ENCODE measurements at places on chromosomes 7 and 10.

- DNase-seq: no peak
Observed at GRCh38 chr7:67547183-67547907, 550.7 kb downstream of the TYW1 start.

- no peak for DNase-seq
Observed at GRCh38 chr7:48380921-48381320, 209.7 kb downstream of the ABCA13 start.

DNA sequence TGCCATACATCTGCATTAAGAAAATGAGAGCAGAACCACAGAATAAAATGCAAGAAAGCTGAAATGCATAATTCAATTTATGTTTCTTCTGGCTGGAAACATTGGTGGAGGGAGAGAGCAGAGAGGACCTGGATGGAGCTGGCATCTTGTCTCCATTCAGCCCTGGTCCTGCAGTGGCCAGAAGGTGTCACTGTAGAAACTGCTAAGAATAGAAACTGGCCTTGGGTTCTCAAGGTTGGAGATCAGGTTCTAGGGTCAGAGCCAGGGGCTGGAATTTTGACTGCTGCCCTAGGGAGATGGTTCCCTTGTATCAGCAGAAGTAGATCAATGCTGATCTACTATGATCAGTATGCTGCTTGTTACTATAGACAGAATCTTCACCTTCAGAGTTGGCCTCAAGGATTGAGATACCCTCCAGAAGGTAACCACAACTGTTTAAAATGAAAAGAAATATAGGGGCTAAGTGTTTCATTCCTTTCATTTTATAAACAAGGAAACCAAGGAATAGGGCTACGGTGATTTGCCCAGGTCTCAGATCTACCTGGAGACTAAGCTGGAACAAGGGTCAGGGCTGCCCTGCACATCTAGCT lies 13.1 kb downstream of the TAS2R41 start:
- DNase-seq: no peak

- DNase-seq: no peak
Observed at GRCh38 chr10:78442836-78443550, 409.3 kb downstream of the RPS24 start.

- no peak for DNase-seq
Observed at GRCh38 chr10:62096256-62096933, 172.2 kb downstream of the RTKN2 start.

DNA sequence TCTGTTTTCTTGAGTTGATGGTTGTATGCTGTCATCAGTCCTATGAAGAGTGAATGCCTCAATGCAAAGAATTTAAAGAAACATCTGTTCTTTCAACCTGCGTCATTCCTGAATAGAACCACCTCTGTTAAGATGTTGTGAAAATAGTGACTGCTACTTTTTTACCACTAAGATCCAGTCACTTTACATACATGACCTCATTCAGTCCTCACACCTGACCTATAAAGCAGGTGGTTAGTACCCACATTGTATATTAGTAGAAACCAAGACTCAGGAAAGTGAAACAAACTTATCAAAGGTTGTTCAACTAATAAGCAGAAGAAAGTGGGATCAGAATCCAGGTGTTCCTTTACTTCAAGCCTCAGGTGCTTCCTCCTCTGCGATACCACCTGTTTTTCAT lies 64.8 kb downstream of the ITGB8 start:
- DNase-seq: no peak

- no peak for DNase-seq
Observed at GRCh38 chr7:23298141-23298881, 828 bp upstream of the MALSU1 start.

DNA sequence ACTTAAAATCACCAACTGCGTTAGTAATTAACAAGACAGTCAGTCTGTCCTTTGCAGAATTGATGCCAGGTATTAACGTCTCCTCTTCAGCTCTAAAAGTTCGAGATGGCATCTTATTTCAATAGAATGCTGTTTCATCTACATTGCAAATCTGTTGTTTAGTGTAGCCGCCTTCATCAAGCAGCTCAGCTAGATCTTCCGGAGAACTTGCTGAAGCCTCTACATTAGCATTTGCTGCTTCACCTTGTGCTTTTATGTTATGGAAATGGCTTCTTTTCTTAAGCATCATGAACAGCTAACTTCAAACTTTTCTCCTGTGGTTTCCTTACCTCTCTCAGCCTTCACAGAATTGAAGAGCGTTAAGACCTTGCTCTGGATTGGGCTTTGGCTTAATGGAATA lies 95.5 kb upstream of the FAM20C start:
- DNase-seq: no peak

DNA sequence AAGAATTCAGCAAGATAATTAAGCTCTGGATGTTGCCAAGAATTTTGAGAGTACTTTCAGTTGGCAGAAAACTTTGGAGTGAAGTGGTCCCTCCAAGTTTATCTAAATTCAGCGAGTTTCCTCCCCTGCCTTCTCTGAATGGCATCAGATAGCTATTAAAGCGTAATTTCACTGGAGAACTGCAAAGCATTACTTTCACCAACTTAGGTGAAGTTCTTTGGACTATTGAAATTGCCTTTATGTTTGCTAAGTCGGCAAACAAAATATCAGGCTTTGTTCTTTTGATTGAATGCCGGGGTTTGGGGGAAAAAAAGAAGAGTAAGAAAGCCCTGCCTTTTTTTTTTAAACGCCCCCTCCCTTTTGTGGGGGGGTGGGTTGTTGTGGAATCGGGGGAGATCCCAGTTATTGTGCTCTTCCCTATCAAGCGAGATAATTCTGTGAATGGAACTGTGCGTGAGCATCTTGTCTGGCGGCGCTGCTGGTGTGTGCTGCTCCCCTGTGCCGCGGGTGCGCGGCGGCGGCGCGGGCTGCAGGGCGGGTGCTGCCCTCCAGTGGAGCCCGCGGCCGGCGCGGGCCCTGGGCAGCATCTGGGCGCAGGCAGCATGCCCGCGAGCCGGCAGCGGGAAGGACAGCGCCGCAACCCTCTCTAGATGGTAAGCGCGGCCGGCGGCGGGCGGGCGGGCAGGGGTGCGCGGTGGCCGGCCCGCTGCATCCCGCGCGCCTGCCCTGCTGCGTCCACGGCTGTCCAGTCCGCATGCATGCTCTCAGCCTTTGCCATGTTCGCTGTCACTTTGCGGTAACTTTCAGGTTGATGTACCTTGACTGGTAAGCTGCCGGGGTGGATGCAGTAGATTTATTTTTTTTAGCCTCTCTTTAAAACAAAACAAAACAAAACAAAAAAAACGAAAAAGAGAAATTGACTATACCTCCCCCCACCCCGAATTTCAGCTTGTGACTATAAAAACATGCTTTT lies 176.5 kb downstream of the TCF7L2 start:
- peak; percentile 25 for DNase-seq

GRCh38 chr10:128804411-128804810 lies 662.6 kb upstream of the MGMT start:
- DNase-seq: no peak
